ENCODE measurements at places on chromosomes 11 and 22.

DNA sequence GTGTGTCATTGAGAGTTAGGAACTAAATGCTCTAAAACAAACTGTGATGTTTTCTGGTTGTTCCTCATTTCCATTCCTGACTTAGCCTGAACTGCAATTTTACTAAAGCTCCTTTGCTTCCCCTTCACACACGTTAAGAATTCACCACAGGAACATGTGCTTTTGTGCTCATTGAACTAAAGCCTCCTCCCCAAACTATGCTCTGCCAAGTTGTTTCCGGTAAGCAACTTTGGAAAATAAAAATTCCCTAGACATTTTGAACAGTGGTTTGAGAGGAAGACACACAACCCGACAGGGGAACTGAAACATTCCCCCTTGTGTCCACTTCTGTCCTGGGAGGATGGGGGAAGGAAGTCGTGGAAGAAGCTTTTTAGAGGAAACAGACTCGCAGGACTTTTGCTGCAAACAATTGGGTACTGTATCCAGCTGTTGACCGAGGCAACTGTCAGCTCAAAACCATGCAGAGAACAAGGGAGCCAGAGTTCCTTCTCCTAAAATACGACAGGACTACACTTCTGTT, 66.9 kb downstream of the GAB2 start:
- no peak for DNase-seq

GRCh38 chr11:35839368-35840161, 104.3 kb upstream of the LDLRAD3 start:
- DNase-seq: no peak

- no peak for DNase-seq
Observed at GRCh38 chr11:64746486-64746885, 2.5 kb upstream of the RASGRP2 start.

GRCh38 chr22:26912655-26913345, 255.4 kb downstream of the MIAT start:
- DNase-seq: no peak

- DNase-seq: no peak
Observed at GRCh38 chr11:47784785-47785381, 17.7 kb upstream of the FNBP4 start.

GRCh38 chr11:131242476-131243000, 127.9 kb upstream of the NTM start:
- no peak for DNase-seq

GRCh38 chr11:28529540-28530410, 421.6 kb downstream of the METTL15 start:
- DNase-seq: no peak

GRCh38 chr22:23539135-23539838, 40.8 kb downstream of the IGLL1 start:
- peak; percentile 82 for DNase-seq

GRCh38 chr11:120029321-120029720, 108.6 kb downstream of the TRIM29 start:
- DNase-seq: no peak

GRCh38 chr11:128345316-128345715, 242.0 kb downstream of the ETS1 start:
- DNase-seq: no peak

GRCh38 chr11:476416-476815, 26.3 kb downstream of the PTDSS2 start:
- DNase-seq: no peak
